ENCODE measurements at places on chromosomes 13 and 19. TPM values are rescaled to one million over a fixed set of nuclear protein-coding genes. Genes with fewer than 3 reads are reported as not detected.
A peak's percentile ranks its signal among the peaks of the same experiment; 100 is the strongest.

The SWSAP1 gene
- 1.6 TPM for total RNA-seq

DNA sequence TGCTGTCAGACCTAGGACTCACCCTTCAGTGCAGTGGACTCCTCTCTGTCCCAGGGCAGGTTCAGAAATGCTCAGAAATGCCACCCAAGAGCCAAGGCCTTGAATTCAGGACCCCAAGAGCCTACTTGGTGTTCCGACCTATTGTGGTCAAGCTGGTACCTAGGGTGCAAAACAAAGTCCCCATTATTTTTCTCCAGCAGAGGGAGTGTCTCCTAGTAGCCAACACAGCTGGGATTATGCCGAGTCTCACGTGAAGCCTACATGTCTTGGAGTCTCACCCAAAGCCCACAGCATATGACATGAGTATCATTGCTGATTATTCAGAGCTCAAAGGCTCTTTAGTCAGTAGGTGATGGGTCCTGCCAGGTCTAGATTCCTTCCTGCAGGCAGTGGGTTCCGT is 671.1 kb upstream of the SPRY2 start:
- no peak overlapping the region for H3K27ac ChIP-seq
- no peaks in the 10 kb centered on the region for H3K27me3 ChIP-seq
- no peak for DNase-seq
- H3K36me3 ChIP-seq: no peaks in the 10 kb centered on the region
- H3K4me3 ChIP-seq: no peak overlapping the region

- H3K27ac ChIP-seq: peak overlapping the region; percentile 99
- H3K36me3 ChIP-seq: peaks cover 15% of the 10 kb centered on the region
- H3K4me3 ChIP-seq: peak overlapping the region; percentile 81
- H3K4me1 ChIP-seq: peaks cover 48% of the 10 kb centered on the region
Measured at GRCh38 chr13:28574617-28575142, 79.8 kb upstream of the FLT1 start.

- H3K27ac ChIP-seq: peak overlapping the region; percentile 76
- peak overlapping the region; percentile 63 for H3K4me3 ChIP-seq
- H3K4me1 ChIP-seq: peaks cover 59% of the 10 kb centered on the region
- peak; percentile 45 for DNase-seq
Measured at GRCh38 chr19:55493052-55493644, 4.9 kb downstream of the SSC5D start.

The CEACAM1 gene
- not detected for total RNA-seq

DNA sequence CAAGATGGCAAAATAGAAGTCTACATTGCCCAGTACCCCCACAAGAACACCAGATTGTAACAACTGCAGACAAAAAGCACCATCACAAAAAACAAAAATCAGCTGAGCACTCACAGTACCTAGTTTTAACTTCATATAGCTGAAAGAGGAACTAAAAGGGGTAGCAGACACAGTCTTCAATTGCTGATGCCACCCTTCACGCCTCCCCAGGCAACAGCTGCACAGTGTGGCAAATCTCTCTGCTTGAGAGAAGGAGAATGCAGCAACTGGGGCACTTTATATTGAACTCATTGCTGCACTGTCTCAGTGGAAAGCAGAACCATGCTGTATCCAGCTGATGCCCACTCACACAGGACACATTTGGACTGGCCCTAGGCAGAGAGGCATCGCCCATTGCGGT is 2714.5 kb upstream of the PCDH20 start:
- no peaks in the 10 kb centered on the region for H3K36me3 ChIP-seq
- H3K4me1 ChIP-seq: peaks cover 5% of the 10 kb centered on the region
- no peak overlapping the region for H3K27ac ChIP-seq
- no peak overlapping the region for H3K4me3 ChIP-seq
- no peak for DNase-seq
- H3K27me3 ChIP-seq: no peaks in the 10 kb centered on the region

GRCh38 chr19:1864480-1865171 is 1.2 kb upstream of the KLF16 start:
- H3K36me3 ChIP-seq: 0 out of 2 replicates have a peak, but pooled peaks cover 7% of the 10 kb centered on the region
- peak overlapping the region; percentile 76 for H3K4me3 ChIP-seq
- peak; percentile 40 for DNase-seq
- H3K27me3 ChIP-seq: no peaks in the 10 kb centered on the region
- peak overlapping the region; percentile 72 for H3K27ac ChIP-seq
- peaks cover 13% of the 10 kb centered on the region for H3K4me1 ChIP-seq

The IGFL3 gene
- total RNA-seq: not detected

GRCh38 chr13:32866921-32867320 is 149.3 kb upstream of the KL start:
- DNase-seq: no peak
- peaks cover 2% of the 10 kb centered on the region for H3K27me3 ChIP-seq
- H3K4me1 ChIP-seq: no peaks in the 10 kb centered on the region
- no peak overlapping the region for H3K4me3 ChIP-seq
- H3K36me3 ChIP-seq: no peaks in the 10 kb centered on the region
- no peak overlapping the region for H3K27ac ChIP-seq
